ENCODE measurements at places on chromosomes 3 and 15. TPM values are rescaled to one million over a fixed set of nuclear protein-coding genes. Genes with fewer than 3 reads are reported as not detected.

The IL17RE gene
- 11.5 TPM for total RNA-seq

The CACNA1D gene
- 32.1 TPM for total RNA-seq

The CHRNA5 gene
- 1.4 TPM for total RNA-seq

The PP2D1 gene
- not detected for total RNA-seq

The SV2B gene
- 2.2 TPM for total RNA-seq

GRCh38 chr3:151538456-151539393 is 77.9 kb upstream of the IGSF10 start:
- H3K36me3 ChIP-seq: no peaks in the 10 kb centered on the region
- H3K4me1 ChIP-seq: no peaks in the 10 kb centered on the region
- no peak for DNase-seq
- H3K27ac ChIP-seq: peak overlapping the region; percentile 73

- no peaks in the 10 kb centered on the region for H3K36me3 ChIP-seq
Observed at GRCh38 chr3:80556763-80557162, 789.0 kb upstream of the ROBO1 start.

- H3K27ac ChIP-seq: no peak overlapping the region
- no peaks in the 10 kb centered on the region for H3K36me3 ChIP-seq
- DNase-seq: no peak
- no peaks in the 10 kb centered on the region for H3K4me1 ChIP-seq
- H3K27me3 ChIP-seq: no peaks in the 10 kb centered on the region
- H3K4me3 ChIP-seq: no peak overlapping the region
Observed at GRCh38 chr3:129358772-129359371, 69.6 kb downstream of the EFCAB12 start.

DNA sequence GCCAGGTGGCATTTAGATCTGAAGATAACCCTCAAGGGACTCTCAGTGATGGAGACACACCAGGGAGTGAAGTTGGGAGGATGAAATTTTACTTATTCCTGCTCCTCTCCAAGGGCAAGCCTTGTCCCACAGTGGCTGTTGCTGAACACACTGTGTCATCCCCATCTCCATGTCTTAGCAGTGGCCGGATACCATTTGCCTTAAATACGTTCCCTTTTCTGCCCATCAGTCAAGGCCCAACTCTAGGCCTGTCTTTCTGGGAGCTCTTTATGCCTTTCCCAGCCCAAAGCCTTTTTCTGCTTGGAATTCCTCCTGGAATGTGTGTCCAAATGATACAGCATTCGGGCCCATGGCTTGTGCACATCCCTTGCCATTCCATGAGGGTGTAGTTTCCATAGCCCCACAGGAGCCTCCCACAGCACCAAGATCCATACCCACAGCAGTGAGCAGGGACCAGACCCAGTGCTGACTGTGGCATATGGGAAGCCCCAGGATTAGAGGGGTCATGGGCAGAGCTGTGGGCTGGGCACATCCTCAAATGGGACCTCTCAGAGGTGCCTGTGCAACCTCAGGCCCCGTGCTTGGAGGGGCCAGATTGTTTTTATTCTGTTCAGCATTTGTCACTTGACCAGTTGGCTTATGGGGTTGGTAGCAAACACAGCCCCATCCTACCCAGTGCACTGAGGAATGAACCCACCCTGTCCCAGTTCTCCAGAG is 63.7 kb upstream of the PRR23C start:
- H3K4me1 ChIP-seq: no peaks in the 10 kb centered on the region
- H3K27me3 ChIP-seq: no peaks in the 10 kb centered on the region

DNA sequence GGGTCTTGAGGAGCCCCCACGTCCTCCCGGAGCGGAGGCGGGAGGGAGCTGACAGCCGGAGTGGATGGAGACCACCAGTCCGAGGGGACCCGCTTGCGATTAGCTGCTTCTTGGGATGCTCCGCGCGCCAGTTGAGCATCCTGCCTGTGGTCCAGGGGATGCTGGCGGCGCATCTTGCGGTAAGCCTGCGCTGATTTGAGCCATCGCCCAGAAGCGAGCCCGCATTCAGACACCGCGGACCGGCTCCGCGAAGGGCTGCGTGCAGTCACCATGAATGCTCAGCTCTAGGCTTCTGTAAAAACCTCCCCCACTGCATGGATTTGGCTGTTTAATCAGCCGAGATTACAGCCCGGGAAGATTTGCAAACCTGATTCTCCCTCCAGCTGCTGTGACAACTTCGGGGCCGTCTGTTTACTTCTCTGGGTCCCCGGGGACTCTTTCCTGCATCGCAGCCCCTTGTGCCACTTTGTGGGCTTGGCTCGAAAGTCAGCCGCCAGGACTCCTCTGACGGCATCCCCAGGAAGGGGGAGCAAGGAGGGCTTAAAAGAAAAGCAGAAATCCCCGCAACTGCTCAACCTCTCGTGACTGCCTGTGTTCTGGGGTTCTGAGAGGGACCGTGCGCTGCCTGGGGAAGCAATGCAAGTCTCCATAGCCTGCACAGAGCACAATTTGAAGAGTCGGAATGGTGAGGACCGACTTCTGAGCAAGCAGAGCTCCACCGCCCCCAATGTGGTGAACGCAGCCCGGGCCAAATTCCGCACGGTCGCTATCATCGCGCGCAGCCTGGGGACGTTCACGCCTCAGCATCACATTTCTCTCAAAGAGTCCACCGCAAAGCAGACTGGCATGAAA is 171.1 kb downstream of the KCNAB1 start:
- DNase-seq: no peak
- H3K27ac ChIP-seq: no peak overlapping the region
- H3K36me3 ChIP-seq: no peaks in the 10 kb centered on the region
- peaks cover 8% of the 10 kb centered on the region for H3K4me1 ChIP-seq

DNA sequence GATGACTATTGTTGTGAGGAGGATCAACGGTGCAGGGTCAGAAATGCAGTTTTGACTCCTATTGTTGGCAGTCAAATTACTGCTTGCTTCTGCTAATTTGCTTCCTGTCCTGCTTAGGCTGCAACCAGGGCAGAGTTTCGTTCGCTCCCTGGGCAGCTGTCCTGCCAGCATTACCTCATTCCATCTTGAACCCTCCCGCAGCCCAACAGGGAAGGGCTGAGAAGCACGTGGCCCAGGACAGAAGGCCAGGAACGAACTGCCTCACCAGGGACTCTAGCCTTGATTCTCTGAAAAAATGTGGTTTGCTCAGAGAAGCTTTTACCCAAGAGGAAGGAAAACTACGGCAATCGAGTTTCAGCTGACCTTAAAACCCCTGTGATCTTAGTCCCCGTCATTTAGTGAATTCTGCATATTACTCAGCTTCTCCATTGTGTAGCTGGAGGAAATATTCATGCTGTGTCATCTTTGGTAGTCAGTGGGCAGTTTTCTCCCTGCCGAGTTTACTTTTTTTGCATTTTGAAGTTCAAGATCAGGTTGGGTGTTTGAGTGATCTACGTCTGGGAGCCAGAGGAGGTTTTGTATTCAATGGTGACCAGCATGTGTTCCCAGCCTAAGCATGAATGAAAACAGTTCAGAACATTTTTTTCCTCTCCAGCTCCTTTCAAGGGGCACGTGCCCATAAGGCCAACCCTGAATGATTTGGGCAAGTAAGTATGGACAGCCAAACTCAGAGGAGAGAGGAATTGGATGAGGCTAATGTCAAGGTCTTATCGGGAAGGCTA is 23.0 kb downstream of the TLNRD1 start:
- H3K27me3 ChIP-seq: no peaks in the 10 kb centered on the region
- H3K36me3 ChIP-seq: no peaks in the 10 kb centered on the region
- H3K4me3 ChIP-seq: no peak overlapping the region
- H3K4me1 ChIP-seq: no peaks in the 10 kb centered on the region
- H3K27ac ChIP-seq: peak overlapping the region; percentile 82
- DNase-seq: no peak

GRCh38 chr3:16808393-16809107 is 76.2 kb upstream of the PLCL2 start:
- H3K27ac ChIP-seq: no peak overlapping the region
- no peak overlapping the region for H3K4me3 ChIP-seq
- no peaks in the 10 kb centered on the region for H3K36me3 ChIP-seq
- no peak for DNase-seq

- H3K4me1 ChIP-seq: no peaks in the 10 kb centered on the region
- no peaks in the 10 kb centered on the region for H3K36me3 ChIP-seq
- no peaks in the 10 kb centered on the region for H3K27me3 ChIP-seq
- H3K4me3 ChIP-seq: no peak overlapping the region
- H3K27ac ChIP-seq: peak overlapping the region; percentile 96
Observed at GRCh38 chr15:90402223-90402622, 14.2 kb downstream of the IQGAP1 start.

DNA sequence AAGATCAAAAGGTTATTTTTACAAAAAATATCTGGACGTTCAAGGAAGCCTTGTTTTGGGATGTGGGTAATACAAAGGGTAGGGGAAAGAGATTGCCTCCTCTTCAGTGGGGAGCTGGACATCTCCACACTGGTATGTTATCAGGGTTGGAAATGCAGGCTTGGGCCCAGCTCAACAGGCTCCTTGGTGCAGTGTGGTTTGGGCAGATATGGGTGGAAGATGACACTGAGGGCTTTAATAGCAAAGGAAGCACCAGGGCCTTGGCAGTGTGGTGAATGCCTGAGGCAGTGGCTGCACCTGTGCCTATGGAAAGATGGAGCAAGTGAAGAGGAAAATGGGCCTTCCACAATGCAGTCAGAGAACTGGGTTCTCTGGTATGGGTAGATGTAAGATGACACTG is 11.2 kb upstream of the MED12L start:
- H3K27me3 ChIP-seq: no peaks in the 10 kb centered on the region
- no peaks in the 10 kb centered on the region for H3K36me3 ChIP-seq
- DNase-seq: no peak
- H3K4me1 ChIP-seq: no peaks in the 10 kb centered on the region
- no peak overlapping the region for H3K4me3 ChIP-seq

DNA sequence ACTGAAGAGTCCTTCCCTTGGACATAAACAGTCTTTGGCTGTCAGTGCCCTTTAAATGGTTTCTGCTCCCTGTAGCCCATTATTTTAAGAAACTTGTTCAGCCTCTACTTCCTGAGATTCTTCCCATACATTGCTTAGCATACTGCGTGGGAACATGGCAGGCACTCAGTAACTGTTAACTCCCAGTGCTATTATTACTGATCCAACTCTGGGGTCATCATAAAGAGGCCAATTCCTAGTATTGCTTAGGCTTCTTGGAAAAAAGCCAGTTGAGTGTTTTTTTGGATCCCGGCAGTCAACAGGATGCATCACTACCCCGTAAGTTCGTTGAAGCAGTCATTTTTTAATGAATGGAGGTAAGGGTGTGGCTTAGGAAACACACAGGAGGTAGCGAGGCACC is 206.2 kb upstream of the ADAMTS9 start:
- no peaks in the 10 kb centered on the region for H3K36me3 ChIP-seq
- no peak for DNase-seq
- no peaks in the 10 kb centered on the region for H3K27me3 ChIP-seq
- H3K4me1 ChIP-seq: no peaks in the 10 kb centered on the region
- peak overlapping the region; percentile 2 for H3K27ac ChIP-seq

DNA sequence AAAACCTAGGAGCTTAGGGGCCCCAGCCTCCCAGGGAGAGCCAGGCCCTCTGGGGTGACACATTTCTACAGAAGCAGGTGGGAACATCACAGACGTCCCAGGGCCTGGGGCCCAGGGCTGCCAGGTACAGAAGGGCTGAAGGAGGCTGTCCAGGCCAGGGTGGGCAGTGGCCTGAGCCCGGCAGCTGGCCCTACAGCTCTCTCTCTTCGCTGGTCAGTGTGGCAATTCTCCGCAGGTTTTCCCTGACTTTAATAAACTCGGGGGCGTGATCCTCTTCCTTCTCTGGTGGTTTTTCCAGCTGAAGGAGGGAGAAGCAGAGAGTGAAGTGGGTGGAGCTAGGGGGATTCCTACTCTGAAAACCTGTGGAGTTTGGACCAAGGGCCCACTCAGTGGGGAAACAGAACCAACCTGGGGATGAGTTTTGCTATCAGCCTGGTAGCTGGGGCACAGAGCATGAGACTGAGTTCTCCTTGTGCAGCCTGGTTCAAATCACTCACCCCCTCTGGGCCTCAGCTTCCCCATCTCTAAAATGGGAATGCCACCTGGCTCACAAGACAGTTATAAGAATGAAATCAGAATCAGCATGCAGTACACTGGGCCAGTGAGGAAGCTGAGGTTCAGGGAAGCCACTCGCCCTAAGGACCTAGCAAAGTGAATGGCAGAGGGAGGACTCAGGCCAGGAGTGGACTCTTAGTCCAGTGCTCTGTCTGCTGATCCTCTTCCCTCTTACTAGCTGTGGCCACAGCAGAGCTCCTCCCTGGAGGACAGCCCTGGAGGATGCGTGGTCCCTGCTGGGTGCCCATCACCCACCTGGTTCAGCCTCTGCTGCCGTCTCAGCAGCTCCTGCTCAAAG is 10.6 kb downstream of the FAM107A start:
- H3K27ac ChIP-seq: no peak overlapping the region
- no peaks in the 10 kb centered on the region for H3K36me3 ChIP-seq
- no peaks in the 10 kb centered on the region for H3K27me3 ChIP-seq

DNA sequence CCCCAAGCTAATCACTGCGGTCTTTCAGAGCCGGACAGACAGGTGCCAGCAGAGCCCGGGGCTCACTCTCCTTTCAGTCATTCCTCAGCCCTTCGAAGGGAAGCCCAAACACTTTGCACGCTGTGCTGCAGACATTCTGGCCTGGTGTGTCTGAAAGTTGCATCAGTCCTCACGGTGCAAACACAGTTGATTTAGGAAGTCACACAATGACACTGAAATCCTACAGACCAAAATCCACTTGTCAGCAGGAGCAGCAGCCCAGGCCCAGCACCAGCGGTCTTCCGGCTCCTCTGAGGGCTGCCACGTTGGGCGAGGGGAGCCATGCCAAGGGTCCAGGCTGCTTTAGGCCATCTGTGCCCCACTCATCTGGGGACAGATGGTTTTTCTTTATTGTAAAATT is 61.6 kb downstream of the RGMA start:
- peaks cover 10% of the 10 kb centered on the region for H3K4me1 ChIP-seq
- no peaks in the 10 kb centered on the region for H3K27me3 ChIP-seq
- peaks cover 16% of the 10 kb centered on the region for H3K36me3 ChIP-seq

DNA sequence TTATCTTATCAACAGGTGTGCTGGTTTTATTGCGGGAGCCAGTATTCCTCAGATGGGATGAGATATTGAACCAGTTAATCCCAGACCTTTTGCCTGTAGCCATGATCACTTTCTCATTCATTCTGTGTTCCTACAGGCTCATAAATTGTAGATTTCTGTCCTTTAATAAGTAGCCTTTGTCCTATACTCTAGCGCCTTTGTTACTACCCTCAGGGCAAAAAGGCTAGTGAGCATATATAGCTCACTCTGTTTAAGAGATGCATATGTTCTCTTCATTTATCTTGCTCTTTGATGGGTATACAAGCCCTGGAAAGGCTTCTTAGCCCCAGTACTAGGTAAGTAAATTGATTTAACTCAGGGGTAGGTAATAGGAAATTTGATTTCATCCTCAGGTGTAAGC is 95.1 kb downstream of the OXSM start:
- H3K4me1 ChIP-seq: no peaks in the 10 kb centered on the region
- H3K4me3 ChIP-seq: no peak overlapping the region
- H3K36me3 ChIP-seq: no peaks in the 10 kb centered on the region
- H3K27ac ChIP-seq: no peak overlapping the region
- no peaks in the 10 kb centered on the region for H3K27me3 ChIP-seq

DNA sequence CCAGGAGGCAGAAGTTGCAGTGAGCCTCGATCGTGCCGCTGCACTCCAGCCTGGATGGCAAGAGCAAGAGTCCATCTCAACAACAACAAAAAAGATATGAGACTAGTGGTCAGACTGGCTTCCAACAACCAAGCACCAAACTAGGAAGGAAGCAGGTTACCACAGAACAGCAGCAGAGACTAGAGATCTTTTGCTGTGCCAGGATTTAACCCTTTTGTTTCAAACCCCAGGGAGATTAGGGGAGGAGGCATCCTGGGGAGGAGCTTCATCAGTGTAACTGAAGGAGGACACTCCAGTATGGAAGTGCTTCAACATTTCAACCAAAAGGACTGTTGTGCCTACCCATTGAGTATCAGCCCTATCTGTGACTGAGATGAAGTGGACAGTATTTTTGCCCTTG is 240.3 kb downstream of the ZIC1 start:
- H3K27ac ChIP-seq: no peak overlapping the region
- H3K27me3 ChIP-seq: no peaks in the 10 kb centered on the region
- H3K4me1 ChIP-seq: no peaks in the 10 kb centered on the region
